Renal cortex interstitium (tissue), 15 donors: ENCODE measurements at places on chromosomes 7 and 10.

DNA sequence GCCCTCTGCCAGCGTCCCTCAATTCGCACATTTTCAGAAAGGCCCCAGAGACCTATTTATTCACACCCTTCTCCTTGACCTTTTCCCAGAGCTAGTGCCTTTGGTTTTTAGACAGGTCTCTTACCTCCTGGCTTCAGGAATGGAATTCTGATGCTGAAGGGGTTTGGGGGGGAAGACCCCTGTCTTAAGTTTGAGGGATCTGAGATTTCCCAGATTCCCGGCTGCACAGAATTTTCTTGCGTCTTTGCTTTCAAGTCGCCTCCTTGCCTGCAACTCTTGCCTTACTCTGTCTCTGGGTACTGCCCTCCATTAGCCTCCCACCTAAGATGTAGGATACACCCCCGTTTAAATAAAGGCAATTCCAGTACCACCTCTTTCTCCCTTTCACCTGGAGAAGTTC, 1.9 kb downstream of the GATA3 start:
- DNase-seq, result no peak

DNA sequence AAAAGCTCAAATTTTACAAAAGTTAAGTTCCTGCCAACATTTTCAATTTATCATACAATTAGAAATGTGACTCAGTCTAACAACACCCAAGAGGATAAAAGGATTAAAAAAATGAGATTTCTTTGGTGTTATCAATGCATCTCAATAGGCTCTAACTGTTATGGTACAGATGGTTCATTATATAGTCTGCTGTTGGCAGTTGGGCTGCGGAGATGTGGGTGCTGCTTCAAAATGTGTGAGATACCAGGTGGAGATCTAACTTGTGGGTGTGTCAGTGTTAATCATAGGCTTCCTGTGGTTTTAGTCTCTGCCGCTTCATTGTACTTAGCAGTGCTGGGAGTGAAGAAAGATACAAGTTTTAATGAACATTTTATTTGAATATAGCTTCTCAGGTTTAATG, 231.2 kb downstream of the EXOC4 start:
- no peak for DNase-seq

DNA sequence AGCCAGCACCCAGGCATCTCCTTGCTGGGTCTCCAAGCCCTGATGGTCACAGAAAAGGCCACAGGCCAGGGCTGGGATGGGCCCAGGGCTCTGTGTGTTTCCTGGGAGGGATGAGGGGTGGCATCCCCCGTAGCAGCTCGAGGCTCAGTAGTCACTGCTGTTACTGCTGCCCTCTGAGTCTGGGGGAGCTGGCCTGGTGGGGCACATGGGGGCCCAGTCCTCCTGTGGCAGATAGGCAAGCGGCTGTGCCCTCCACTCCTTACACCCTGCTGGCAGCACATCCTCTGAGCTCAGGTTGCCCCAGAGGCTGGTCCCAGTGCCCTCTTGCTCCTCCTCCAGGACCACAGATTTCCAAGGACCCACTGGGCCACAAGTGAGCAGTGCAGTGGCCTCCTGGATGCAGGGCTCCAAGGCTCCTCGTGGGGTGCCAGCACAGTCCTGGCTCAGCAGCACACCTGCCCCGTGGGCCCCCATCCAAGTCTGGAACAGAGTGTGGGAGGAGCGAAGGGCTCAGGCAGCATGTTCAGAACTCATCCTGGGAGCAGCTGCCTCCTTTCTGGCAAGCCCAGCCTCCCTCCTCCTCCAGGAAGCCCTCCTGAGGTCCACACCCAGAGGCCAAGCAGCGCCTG, 31.5 kb upstream of the TUBB8 start:
- DNase-seq, result no peak

- DNase-seq, result peak; percentile 73
Measured at GRCh38 chr10:72784551-72785351, 92.8 kb downstream of the MCU start.

- no peak for DNase-seq
Measured at GRCh38 chr10:113666682-113667252, 2.9 kb upstream of the NRAP start.
